ENCODE measurements at places on chromosomes 5 and 9. TPM values are rescaled to one million over a fixed set of nuclear protein-coding genes. Genes with fewer than 3 reads are reported as not detected.

DNA sequence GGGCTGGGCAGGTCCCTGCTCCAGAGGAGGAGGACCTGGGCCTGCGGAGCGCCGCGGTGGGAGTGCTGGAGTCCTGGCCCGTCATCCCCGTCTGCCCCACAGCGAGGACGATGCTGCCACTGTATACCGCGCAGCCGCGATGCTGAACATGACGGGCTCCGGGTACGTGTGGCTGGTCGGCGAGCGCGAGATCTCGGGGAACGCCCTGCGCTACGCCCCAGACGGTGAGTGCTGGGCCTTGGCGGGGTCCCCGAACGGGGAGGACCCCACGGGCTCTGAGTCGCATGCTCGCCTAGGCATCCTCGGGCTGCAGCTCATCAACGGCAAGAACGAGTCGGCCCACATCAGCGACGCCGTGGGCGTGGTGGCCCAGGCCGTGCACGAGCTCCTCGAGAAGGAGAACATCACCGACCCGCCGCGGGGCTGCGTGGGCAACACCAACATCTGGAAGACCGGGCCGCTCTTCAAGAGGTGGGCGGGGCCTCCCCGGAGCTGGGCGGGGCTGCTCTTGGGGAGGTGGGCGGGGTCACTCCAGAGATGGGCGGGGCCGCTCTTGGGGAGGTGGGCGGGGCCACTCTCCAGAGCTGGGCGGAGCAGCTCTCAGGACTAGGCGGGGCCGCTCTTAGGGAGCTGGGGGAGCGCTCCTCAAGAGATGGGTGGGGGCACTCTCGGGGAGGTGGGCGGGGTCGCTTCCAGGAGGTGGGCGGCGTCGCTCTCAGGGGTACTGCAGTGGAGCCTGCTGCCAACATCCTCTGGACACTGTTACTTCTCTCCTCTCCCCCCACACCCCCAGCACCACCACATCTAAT, 13.1 kb downstream of the LRRC26 start:
- peak; percentile 86 for DNase-seq
- peak overlapping the region; percentile 20 for H3K27ac ChIP-seq
- H3K27me3 ChIP-seq = peaks cover 24% of the 10 kb centered on the region
- H3K36me3 ChIP-seq = no peaks in the 10 kb centered on the region

DNA sequence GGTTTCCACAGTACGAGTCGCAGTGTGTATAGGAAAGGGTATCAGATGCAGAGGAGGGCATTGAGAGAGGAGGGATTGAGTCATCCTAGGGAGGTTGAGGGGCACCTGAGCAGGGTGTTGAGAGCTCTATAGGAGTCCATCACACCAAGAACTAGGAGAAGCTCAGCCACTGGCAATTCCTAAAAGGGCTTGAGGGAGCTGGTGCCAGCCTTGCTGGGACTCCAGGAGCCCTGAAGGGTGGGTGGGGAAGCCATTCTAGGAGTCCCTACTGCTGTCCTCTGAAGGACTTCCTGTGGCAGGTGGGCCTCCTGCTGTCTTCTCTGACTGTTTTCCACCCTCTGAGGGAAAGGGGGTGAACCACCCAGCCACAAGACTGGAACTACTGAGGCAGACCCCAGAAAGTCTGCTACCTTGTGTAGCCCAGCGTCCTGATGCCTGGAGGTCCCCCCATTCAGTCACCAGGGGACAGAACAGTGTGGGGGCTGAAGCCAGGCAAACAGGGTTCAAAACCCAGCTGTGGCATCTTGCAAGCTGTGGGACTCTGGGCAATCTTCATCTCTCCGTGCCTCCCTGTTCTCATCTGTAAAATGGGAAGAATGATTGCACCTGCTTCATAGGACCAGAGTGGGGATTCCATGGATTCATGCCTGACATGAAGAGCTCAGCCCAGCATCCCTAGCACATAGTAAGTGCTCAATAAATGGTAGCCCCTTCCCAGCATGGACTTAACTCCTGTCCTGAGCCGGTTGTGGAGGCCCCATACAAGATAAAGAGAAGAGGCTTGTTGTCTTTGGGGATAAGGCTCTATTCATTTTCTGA, 149.5 kb downstream of the C9orf50 start:
- no peaks in the 10 kb centered on the region for H3K27me3 ChIP-seq
- no peak for DNase-seq
- peak overlapping the region; percentile 62 for H3K27ac ChIP-seq
- H3K4me1 ChIP-seq = peaks cover 15% of the 10 kb centered on the region

DNA sequence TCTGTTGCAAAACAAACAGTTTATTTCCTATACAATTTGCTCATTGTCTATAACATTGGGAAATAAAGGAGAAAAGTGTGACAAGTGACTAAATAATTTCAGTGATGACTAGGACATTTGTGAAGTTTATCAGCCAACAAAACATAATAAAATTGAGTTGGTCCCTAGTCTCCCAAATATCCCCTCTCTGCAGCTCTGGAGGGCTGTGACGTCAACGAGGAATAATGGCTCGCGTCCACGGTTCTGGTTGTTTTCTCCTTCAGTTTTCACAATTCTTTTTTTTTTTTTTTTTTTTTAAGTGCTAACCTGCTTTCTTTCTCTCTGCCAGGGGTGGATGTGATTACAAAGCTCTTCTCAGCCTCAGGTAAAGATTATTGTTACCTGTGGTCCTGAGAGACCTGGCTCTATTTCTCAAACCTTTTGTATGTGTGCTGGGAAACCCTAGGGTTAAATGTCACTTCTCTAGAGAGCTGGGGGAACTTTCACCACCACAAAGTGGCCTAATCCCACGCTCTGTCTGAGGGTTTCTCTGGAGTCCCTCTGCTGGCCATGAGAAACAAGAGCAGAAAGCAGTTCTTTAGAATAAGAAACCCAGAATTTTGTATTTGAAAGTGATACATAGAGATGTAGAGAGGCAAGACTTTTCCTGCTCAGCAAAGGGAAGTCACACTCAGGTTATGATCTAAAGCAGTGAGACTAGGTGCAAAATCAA, 36.2 kb upstream of the ANKRD55 start:
- no peak overlapping the region for H3K4me3 ChIP-seq
- DNase-seq = peak; percentile 77
- H3K36me3 ChIP-seq = no peaks in the 10 kb centered on the region
- peaks cover 4% of the 10 kb centered on the region for H3K27me3 ChIP-seq
- H3K4me1 ChIP-seq = peaks cover 27% of the 10 kb centered on the region

GRCh38 chr9:4620057-4620765, 41.9 kb upstream of the PLPP6 start:
- H3K27me3 ChIP-seq = peaks cover 2% of the 10 kb centered on the region
- H3K4me3 ChIP-seq = no peak overlapping the region
- no peaks in the 10 kb centered on the region for H3K36me3 ChIP-seq
- H3K27ac ChIP-seq = no peak overlapping the region
- peaks cover 21% of the 10 kb centered on the region for H3K4me1 ChIP-seq

DNA sequence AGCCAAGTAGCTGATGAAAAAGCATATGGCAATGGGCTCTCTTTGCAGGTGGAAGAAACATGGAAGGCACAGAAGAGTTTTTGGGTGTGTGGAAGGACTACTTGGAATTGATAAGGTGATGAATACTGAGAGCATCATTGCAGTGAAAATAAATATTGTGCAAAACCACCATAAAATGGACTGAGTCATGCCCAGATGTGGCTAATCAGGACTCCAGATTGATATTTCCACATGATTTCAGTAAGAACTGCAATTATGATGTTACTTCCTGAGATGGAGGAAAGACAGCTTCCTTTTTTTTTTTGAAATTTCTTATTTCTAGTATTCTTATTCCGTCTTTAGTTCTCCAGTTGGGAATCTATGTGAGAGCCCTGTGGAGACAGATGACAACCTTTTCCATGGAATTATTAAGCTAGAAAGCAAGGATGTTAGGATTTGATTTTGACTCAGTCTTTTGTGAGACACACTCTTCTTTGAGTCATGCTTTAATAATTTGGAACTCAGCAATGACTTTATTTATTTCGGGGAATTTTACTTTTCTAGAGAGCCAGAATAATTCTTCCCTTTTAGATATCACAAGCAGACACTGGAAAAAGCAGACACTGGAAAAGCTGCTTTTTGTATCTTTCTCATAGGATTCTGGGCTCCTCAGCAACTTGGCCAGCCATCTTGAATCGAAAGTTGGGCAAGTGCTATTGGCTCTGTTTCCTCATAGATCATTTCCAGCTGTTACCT, 94.2 kb upstream of the VCAN start:
- H3K27ac ChIP-seq = no peak overlapping the region
- H3K4me3 ChIP-seq = no peak overlapping the region
- H3K4me1 ChIP-seq = no peaks in the 10 kb centered on the region
- H3K36me3 ChIP-seq = no peaks in the 10 kb centered on the region
- H3K27me3 ChIP-seq = no peaks in the 10 kb centered on the region

DNA sequence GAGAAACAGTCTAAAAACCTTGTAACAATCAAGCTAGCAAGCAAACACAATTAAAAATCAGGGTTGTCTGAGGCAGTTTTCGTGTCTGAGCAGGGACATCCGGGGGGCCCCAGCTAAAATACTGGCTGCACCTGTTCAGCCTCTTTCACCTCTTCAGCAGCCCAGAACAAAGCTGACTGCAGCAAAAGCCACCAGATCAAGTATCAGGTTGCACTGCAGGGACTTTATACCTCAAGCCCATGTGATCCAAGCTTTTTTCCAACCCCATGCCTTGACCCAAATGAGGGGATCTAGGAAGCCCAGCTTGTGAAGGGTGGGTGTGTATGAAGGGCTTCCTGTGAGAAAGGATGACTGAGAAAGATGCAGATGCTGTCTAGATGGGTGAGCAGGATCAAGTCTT, 133.4 kb downstream of the SEMA6A start:
- no peaks in the 10 kb centered on the region for H3K36me3 ChIP-seq
- no peak for DNase-seq
- H3K27ac ChIP-seq = no peak overlapping the region

DNA sequence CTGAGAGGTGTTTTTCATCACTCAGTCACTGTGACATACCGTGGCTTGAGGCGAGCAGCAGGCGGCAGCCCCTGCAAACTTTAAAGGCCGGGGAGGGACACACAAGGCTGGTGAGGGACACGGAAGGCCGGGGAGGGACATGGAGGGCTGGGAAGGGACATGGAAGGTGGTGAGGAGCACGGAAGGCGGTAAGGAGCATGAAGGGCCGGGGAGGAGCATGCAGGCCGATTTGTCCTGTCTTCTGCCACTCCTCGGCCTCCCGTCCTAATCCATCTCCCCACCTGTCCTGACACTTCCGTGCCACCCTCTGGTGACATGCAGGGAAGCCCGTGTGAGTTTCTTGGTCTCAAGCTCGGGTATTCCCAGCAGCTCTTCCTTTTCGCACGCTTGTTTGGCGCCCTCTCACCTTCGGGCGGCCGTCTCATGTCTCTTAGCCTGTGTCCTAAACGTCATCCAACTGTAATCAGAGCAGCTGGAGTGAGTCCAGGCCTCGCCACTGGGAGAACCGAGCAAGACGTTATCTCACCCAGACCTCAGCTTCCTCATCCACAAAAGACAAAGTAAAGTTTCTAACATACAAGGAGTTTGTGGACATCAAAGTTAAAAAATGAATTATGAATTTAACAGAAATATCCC, 126.5 kb downstream of the MRPL36 start:
- H3K4me3 ChIP-seq = no peak overlapping the region
- H3K36me3 ChIP-seq = no peaks in the 10 kb centered on the region
- H3K4me1 ChIP-seq = peaks cover 3% of the 10 kb centered on the region
- DNase-seq = no peak

DNA sequence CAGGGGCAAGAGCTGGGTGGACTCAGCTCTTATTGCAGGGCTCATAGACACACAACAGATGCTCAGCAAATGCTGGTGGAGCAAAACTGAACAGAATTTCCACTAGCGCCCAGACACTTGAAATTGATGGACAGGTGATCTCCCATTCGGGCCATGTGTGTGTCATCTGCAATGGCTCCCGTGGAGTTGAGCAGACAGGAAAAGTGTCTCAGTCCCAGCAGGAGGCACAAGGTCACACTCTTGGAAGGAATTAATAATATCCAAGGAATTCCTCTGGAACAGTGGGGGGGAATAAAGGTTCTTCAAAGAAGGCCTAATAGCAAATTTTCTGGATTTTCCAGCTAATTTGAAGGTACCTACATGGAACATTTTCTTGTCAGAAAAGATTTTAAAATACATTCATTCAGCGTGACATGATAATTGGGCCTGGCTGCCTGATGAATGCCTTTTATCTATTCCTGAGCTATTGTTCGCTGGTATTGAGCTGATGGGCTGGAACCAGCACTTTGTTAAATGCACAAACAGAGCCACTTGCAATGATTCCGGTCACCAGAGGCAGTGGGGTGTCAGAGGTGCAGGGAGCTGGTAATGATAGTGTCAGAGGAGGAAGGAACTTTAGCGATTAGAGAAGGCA, 31.5 kb upstream of the ALDH1B1 start:
- peaks cover 4% of the 10 kb centered on the region for H3K4me1 ChIP-seq
- H3K36me3 ChIP-seq = no peaks in the 10 kb centered on the region
- no peak overlapping the region for H3K4me3 ChIP-seq
- H3K27ac ChIP-seq = no peak overlapping the region

Gene CARTPT
- total RNA-seq = not detected

DNA sequence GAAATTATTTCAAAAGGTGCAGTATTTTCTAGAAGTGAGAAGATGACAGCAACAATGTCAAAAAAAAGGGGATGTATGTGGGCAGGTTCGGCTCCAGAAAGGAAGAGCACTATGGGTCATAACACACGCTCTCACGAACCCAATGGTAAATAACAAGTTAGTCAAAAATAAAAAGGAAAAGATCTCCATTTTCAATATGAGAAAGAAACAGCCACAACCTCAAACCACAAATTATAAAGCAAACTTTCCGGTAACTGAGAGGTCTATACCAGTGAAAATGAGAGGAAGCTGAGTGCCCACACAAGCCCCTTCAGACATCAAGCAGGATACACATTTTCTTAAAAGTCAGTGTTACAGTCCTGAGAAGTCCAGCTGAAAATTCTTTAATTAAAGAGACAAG, 398.5 kb upstream of the RPS23 start:
- H3K4me1 ChIP-seq = peaks cover 18% of the 10 kb centered on the region
- DNase-seq = peak; percentile 74
- peak overlapping the region; percentile 51 for H3K4me3 ChIP-seq
- no peaks in the 10 kb centered on the region for H3K27me3 ChIP-seq
- peaks cover 38% of the 10 kb centered on the region for H3K36me3 ChIP-seq

DNA sequence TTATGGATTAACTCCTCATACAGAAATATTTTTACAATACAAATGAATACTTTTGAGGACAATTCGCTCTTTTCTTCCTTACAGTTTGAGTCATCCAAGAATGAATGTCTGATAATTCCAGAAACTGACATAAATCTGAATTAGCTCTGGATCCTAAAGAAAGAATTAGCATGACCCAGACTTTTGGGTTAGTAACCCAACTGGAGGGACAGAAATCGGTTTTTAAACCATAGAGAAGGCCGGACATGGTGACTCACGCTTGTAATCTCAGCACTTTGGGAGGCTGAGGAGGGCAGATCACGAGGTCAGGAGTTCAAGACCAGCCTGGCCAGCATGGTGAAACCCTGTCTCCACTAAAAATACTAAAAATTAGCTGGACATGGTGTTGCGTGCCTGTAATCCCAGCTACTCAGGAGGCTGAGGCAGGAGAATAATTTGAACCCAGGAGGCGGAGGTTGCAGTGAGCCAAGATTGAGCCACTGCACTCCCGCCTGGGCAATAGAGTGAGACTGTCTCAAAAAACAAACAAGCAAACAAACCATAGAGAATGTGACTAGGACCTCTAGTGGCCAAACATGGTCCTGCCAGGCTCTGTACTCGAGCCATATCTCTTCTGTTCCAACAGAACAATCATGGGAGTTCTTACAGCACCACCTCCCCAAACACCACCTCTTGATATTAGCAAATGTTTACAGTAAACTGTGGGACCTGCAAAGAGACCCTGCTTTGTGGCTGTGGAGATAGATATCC, 44.8 kb downstream of the LURAP1L start:
- no peak for DNase-seq
- H3K27me3 ChIP-seq = no peaks in the 10 kb centered on the region
- H3K4me3 ChIP-seq = no peak overlapping the region

GRCh38 chr5:137440795-137441194, 58.3 kb downstream of the SPOCK1 start:
- no peaks in the 10 kb centered on the region for H3K4me1 ChIP-seq
- no peaks in the 10 kb centered on the region for H3K27me3 ChIP-seq
- DNase-seq = no peak
- H3K4me3 ChIP-seq = no peak overlapping the region
